Stimulated activated CD8-positive, alpha-beta memory T cell treated with anti-CD3 and anti-CD28 coated beads, Interleukin-4, amount 100 ng/mL, for 1 hour (primary cell): ENCODE measurements at places on chromosomes 3 and 15.

- no peak for DNase-seq
Measured at GRCh38 chr3:140397847-140398246, 280.0 kb upstream of the TRIM42 start.

DNA sequence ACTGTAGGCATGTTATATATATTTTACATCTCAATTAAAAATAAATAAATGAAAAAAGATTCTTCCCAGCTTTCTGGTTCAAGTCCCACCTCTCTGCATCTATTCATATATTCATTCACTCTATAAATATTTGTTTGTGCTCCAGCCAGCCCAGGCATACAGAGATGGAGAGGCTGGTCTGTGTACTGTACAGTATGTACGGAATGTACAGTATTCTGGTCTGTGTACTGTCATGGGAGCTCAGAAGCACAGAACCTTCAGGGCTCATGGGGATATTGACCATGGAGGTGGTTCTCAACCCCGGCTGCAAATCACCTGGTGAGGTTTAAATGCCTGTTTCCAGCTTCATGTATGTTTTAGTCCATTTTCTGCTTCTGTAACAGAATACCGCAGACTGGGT, 13.8 kb downstream of the CORO2B start:
- no peak for DNase-seq

DNA sequence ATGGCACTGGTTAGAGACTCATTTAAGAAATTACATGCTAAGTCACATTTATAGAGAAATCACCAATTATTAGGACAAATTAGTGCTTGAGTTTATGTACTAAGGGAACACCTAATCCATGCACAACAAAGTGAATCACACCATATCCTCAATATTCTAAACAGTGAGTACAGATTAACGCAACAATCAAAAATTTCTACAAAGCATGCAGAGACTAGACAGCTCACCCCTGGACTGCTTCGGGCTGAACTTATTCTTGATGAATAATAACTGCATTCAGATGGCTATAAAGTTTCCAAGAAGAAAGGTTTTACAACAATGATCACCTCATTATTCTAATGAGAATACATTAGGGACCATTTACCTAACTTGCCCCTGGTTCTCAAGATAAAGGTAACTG, 66.5 kb downstream of the LRRFIP2 start:
- no peak for DNase-seq

DNA sequence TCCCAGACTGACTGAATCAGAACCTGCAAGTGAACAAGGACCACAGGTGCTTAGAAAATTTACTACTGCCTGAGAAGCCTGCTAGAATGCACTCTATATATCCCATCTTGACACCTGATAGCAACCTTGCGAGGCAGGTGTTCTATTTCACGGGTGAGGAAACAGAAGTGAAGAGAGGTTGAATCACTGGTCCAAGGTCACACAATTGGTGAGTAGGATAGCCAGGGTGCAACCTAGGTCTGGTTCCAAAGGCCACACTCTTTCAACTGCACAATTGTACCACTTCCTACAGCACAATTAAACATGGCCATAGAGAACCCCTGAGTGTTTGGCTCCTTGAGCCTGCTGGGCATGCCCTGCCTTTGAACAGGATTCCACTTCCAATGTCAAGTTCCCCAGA, 87.0 kb downstream of the RAB11A start:
- no peak for DNase-seq

GRCh38 chr3:191170097-191170496, 28.9 kb upstream of the OSTN start:
- DNase-seq: no peak

- no peak for DNase-seq
Measured at GRCh38 chr15:27487846-27488245, 516.9 kb downstream of the GABRG3 start.

DNA sequence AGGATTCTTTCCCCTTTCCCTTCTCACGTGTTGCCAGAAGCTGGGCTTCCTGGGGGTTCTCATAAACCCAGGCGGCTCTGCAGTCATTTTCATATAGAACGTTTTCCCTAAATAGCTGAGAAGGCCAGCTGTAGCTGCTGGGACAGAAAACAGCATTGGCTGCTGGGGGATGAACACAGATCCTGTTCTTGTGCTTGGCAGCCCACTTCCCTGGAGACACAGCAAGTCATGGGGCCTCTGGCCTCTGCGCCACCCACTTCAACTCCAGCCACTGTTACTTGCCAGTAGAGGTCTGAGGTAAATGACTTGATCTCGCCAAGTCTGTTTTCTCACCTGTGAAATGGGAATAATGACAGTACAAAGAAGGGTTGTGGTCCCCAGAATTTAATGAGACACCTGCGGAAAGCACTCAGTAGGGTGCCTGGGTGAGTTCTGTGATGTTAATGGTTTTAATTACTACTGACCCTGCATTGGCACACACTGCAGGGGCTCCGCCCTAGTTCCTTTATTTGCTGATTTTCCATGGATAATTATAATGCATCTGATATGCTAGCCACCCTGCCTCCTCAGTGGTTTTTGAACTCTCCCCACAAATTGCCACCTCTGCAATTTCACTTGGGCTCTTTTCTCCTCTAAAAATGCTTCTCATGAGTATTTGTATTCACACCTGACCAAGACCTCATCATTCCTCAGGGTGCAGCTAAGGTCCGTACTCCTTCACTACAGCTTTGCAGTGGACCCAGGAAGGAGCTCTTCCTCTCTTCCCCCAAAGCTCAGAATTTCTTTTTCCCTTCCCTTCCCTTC, 274.7 kb downstream of the RPLP1 start:
- DNase-seq: no peak

- DNase-seq: no peak
Measured at GRCh38 chr3:144244662-144245061, 273.0 kb downstream of the DIPK2A start.

GRCh38 chr15:49492151-49492550, 69.1 kb downstream of the FGF7 start:
- no peak for DNase-seq

DNA sequence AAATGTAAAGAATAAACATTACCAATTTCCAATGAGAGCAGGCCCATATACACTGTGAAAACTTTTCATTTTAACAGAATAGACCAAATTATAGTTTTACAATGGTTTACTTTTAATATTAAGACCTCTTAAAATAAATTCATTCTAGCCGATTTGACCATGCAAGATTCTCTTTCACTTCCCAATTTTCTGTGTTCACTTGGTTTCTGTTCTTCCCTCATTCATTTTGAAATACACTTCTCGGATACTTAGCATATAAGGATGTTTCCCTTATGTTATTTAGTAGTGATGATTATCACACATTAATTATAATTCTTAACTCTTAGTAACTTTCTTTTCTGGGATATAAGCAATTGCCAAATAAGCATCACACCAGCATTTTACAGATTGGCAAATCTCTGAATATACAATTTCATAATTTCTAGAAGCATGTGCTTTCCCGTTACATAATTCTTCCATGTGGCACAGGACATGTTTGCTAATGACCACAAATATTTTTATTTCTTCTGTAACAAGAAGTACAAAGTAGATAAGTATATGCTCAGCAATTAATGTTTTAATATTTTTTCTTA, 13.9 kb downstream of the OR5H15 start:
- no peak for DNase-seq
